ENCODE measurements at places on chromosomes 16 and 17.

- no peak for DNase-seq
- no peaks in the 10 kb centered on the region for H3K36me3 ChIP-seq
- no peak overlapping the region for H3K27ac ChIP-seq
- no peaks in the 10 kb centered on the region for H3K27me3 ChIP-seq
- no peaks in the 10 kb centered on the region for H3K4me1 ChIP-seq
Measured at GRCh38 chr16:12295395-12295794, 318.9 kb downstream of the SNX29 start.

DNA sequence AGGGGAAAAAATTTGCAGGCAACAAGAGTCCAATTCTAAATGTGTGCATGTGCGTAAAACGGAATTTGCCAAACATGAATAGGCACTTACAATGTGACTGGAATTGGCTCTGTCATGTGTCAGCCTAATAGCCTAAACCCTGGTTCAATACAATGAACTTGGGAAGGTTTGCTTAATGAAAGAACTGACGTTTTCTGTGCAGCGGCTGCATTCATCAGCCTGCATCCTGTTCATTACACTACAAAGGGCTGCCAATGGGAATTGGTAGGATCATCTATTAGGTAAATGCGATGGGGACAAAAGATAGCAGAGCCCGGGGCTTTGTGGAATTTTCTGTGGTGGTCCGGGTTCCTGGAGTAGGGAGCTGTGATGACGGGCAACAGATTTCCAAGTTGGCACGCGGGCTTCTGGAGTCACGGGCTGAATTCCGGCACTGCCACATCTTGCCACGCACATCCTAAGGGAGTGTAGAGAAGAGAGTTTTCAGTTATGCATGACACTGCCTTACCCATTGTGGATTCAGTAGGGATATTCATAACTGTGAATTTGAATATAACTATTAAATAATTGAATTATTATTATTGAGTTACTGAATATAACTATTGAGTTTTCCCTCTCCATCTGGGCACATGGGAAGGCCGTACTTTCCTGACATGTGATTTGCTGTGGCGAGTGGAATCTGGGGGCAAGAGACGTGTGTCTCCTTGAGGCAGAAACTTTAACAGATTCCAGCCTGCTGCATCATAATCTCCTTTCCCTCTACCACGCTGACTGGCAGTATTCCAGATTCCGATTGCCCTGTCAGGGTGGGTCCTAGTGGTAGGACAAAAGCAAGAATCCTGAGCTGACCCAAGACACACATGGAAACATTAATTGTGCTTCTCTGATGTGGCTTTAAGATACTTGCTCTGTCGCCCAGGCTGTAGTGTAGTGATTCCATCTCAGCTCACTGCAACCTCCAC, 565.6 kb downstream of the WWOX start:
- H3K27ac ChIP-seq, result no peak overlapping the region
- DNase-seq, result no peak
- H3K27me3 ChIP-seq, result no peaks in the 10 kb centered on the region
- no peak overlapping the region for H3K4me3 ChIP-seq

DNA sequence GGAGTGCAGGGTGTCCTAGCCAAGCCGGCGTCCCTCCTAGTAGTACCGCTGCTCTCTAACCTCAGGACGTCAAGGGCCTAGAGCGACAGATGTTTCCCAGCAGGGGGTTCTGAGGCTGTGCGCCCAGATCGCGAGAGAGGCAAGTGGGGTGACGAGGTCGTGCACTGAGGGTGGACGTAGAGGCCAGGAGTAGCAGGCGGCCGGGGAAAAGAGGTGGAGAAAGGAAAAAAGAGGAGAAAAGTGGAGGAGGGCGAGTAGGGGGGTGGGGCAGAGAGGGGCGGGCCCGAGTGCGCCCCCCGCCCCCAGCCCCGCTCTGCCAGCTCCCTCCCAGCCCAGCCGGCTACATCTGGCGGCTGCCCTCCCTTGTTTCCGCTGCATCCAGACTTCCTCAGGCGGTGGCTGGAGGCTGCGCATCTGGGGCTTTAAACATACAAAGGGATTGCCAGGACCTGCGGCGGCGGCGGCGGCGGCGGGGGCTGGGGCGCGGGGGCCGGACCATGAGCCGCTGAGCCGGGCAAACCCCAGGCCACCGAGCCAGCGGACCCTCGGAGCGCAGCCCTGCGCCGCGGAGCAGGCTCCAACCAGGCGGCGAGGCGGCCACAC, at the start of gene MMP2:
Gene MMP2 (plus strand): TSS at position 372 of the 603 bp plus-strand sequence. CDS start 282 bp downstream, outside the sequence.
- no peak for DNase-seq
- H3K4me3 ChIP-seq, result peak within 1 kb of the TSS; percentile 69
- H3K27me3 ChIP-seq, result peaks cover 46% of the 10 kb centered on the region
- H3K4me1 ChIP-seq, result peaks cover 10% of the 10 kb centered on the region

DNA sequence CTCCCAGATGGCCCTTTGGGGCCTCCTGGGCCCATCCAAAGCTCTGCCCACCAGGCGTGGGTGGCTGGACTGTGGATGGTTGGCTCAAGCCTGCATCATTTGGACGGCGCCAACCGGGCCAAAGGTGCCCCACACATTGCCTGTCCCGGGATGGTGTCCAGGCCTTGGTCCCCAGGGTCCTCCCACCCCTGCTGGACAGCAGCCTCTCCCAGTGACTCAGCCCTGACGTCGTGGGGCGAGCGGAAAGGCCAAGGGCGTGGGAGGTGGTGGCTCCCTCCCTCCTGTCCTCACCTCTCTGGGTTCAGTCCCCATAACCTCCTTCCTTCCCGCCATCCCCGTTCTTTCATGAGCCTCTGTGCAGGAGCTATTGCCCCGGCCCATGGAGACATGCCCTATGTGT, 42.1 kb upstream of the DLX4 start:
- H3K36me3 ChIP-seq, result no peaks in the 10 kb centered on the region
- H3K27ac ChIP-seq, result no peak overlapping the region
- no peak for DNase-seq

DNA sequence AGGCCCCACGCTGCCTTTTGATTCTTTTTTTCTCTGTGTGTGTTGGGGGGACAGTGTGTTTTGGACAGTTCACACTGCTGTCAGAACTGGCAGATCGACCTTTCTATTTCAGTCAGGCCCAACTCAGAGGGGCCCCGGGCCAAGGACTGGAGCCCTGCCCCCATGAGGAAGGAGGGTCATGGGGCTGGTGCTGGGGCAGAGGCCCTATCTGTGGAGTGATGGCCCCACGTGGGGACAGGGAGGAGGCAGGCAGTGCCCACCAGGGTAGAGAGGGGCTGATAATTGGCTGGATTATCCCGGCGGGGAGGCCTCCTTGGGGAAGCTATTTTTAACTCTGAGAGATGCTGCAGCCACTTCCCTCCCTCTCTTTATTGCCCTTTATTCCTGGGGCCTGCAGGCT, 5.7 kb upstream of the KCNJ12 start:
- no peak for DNase-seq
- H3K4me1 ChIP-seq, result no peaks in the 10 kb centered on the region
- no peaks in the 10 kb centered on the region for H3K36me3 ChIP-seq
- H3K27ac ChIP-seq, result no peak overlapping the region
- H3K27me3 ChIP-seq, result peaks cover 11% of the 10 kb centered on the region
- H3K4me3 ChIP-seq, result no peak overlapping the region

DNA sequence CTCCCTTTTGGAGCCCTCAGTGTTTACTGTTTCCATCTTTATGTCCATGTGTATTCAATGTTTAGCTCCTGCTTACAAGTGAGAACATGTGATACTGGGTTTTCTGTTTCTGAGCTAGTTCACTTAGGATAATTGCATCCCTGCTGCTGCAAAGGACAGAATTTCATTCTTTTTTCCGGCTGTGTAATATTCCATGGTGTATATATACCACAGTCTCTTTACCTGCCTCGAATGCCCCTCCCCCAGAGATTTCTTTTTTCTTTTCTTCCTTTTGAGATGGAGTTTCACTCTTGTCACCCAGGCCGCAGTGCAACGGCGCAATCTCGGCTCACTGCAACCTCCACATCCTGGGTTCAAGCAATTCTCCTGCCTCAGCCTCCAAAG, 60.9 kb downstream of the RMI2 start:
- H3K27me3 ChIP-seq, result no peaks in the 10 kb centered on the region
- peaks cover 2% of the 10 kb centered on the region for H3K4me1 ChIP-seq
- DNase-seq, result no peak
- no peak overlapping the region for H3K27ac ChIP-seq
- no peak overlapping the region for H3K4me3 ChIP-seq

DNA sequence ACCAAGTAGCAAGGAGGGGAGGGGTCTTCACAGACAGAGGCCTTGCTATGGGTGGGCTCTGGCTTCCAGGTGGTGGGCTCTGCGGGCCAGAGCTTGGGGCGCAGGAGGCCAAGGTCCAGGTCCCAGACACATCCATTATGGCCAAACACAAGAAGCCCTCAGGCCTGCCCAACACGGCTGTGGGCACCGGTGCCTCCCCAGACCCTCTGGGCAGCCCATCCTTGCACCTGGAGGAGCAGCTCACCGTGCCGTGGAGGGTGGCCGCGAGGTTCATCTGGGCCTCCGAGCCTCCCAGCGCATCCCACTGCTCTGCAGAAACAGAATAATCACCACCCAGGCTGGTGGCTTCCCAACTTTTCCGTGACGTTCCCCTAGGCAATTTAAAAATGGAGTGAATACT, 55.9 kb downstream of the TBC1D16 start:
- no peaks in the 10 kb centered on the region for H3K4me1 ChIP-seq
- H3K36me3 ChIP-seq, result no peaks in the 10 kb centered on the region
- DNase-seq, result no peak
- no peak overlapping the region for H3K27ac ChIP-seq
- no peak overlapping the region for H3K4me3 ChIP-seq

DNA sequence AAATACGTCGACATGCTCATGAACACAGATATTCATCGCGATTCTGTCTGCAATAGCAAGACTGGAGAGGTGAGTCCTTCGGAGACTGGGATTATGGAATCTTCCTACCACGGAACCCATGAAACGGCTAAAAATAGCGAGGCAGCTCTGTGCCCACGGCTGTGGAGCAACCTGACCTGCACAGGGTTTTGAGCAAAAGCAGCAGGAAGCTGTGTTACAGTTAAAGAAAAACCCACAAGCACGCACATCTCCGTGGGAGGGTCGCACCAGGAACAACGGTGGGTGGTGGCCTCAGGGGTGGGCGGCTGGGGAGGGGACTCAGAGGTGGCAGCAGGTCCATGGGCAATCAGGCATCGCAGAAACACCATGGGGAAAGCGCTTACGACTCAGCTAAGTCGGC, 24.8 kb downstream of the SLC38A10 start:
- peaks cover 43% of the 10 kb centered on the region for H3K36me3 ChIP-seq
- no peaks in the 10 kb centered on the region for H3K27me3 ChIP-seq
- peaks cover 2% of the 10 kb centered on the region for H3K4me1 ChIP-seq
- no peak overlapping the region for H3K27ac ChIP-seq
- DNase-seq, result no peak

GRCh38 chr16:48126801-48127644, 28.8 kb downstream of the ABCC12 start:
- no peak overlapping the region for H3K4me3 ChIP-seq
- no peak overlapping the region for H3K27ac ChIP-seq
- H3K36me3 ChIP-seq, result no peaks in the 10 kb centered on the region
- DNase-seq, result no peak
- no peaks in the 10 kb centered on the region for H3K4me1 ChIP-seq

DNA sequence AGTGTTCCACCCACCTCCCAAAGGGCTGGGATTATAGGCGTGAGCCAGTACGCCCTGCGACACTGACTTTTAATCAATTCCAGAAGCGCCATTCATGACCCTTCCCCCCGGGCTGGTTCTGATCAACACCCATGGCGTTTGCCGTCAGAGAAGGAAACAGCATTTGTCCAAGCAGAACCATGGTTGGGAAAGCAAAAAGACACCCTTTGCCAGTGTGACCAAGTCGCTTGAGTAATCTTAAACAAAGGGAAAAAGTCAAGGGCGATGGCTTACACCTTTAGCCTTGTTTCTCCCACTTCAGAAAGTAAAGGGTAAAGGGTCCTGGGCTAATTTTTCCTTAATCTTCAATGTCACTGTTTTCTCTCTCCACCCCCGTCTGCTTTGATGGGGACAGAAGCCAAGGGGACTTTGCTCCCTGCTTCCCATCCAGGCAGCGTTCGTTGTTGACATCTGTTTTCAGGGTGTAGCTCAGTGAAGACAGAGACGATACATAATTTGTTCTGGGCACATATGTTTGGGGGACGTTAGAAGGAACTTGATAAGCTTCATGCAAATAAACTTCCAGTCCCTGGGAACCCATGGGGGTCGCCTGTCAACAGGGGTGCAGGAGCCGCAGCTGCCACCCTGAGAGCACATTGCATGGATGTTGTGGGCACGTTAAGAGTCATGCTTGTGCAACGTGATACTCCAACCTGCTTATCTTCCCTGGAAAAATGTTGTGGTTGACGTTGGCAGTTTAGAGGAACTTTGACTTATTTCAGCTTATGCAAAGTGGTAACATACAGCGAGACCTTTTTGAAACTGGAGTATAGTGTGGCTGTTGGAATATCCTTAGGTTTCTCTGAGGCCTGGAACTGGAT, 50.6 kb upstream of the TANGO6 start:
- no peak for DNase-seq
- H3K4me1 ChIP-seq, result no peaks in the 10 kb centered on the region
- peaks cover 22% of the 10 kb centered on the region for H3K27me3 ChIP-seq
- H3K27ac ChIP-seq, result no peak overlapping the region

- peaks cover 11% of the 10 kb centered on the region for H3K4me1 ChIP-seq
- H3K36me3 ChIP-seq, result no peaks in the 10 kb centered on the region
- H3K27ac ChIP-seq, result no peak overlapping the region
- peaks cover 2% of the 10 kb centered on the region for H3K27me3 ChIP-seq
- H3K4me3 ChIP-seq, result no peak overlapping the region
- DNase-seq, result no peak
Measured at GRCh38 chr16:593406-593805, 3.5 kb downstream of the RAB40C start.

DNA sequence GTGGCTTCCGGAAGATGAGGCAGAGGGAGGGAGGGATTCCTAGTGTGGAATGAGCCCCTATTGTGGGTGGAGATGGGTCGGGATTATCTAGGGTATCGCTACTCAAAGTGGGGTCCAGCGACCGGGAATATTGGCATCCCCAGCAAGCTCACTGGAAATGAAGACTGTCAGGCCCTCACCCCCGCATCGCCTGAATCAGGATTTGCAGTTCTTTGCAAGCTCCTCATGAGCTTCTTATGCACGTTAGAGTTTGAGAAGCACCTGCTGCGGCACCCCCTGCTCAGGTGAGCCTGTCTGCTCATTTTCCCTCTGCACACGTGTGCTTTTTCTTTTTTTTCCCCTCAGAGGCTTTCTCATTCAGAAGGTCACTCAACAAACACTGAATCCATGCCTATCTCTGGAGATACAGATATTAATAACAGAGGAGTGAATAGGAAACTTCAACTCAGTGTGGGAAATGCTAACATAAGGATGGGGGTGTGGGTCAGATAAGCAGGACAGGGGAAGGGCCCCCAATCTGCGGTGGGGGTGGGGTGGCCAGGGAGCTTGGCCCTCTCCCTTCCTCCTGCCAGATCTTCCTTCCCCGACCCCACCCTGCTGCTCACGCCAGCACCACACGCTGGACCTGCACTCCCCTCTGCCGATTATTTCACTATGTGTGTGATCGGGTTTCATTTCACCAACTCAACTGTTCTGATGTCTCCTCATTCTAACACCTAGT, 67.7 kb upstream of the NFAT5 start:
- DNase-seq, result no peak
- no peak overlapping the region for H3K27ac ChIP-seq
- no peak overlapping the region for H3K4me3 ChIP-seq
- peaks cover 4% of the 10 kb centered on the region for H3K4me1 ChIP-seq
- no peaks in the 10 kb centered on the region for H3K27me3 ChIP-seq

GRCh38 chr16:31327646-31328225, 27.2 kb upstream of the ITGAX start:
- H3K27ac ChIP-seq, result peak overlapping the region; percentile 3
- H3K27me3 ChIP-seq, result peaks cover 10% of the 10 kb centered on the region
- no peak for DNase-seq
- peaks cover 17% of the 10 kb centered on the region for H3K4me1 ChIP-seq
- peaks cover 23% of the 10 kb centered on the region for H3K36me3 ChIP-seq
- H3K4me3 ChIP-seq, result peak overlapping the region; percentile 25

- H3K4me3 ChIP-seq, result no peak overlapping the region
- no peak overlapping the region for H3K27ac ChIP-seq
- H3K36me3 ChIP-seq, result no peaks in the 10 kb centered on the region
- no peak for DNase-seq
- H3K27me3 ChIP-seq, result no peaks in the 10 kb centered on the region
Measured at GRCh38 chr16:55002419-55002818, 71.8 kb downstream of the IRX5 start.
